ENCODE measurements at places on chromosomes 7 and 10.

- DNase-seq = no peak
These were observed 217.6 kb downstream of the TCERG1L start for GRCh38 chr10:131093795-131094366.

DNA sequence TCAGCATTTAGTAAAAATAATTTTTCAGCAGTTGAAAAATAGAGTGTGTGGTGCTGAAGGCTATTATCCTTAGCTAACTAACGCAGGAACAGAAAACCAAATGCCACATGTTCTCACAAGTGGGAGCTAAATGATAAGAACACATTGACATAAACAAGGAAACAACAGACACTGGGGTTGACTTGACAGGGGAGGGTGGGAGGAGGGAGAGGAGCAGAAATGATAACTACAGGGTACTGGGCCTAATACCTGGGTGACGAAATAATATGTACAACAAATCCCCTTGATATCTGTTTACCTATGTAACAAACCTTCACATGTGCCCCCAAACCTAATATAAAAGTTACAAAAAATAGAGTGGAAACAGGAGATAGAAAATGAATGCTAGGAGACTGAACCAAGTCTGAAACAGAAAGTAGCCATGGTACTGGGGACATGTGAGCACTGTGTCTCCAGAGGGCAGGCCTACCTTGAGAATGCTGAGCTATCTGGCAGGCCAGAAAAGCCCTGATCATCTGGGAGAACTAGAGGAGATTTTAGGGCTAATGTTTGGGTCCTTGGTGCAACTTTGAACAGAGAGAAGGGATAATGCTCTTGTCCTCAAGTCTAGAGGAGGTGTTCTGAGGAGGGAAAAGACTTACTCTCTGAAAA lies 4.7 kb upstream of the EFCAB10 start:
- DNase-seq = no peak

- peak; percentile 90 for DNase-seq
These were observed 2.6 kb downstream of the MRPS33 start for GRCh38 chr7:141012044-141012685.

- DNase-seq = no peak
These were observed 704.0 kb upstream of the IGFBP3 start for GRCh38 chr7:46625032-46625431.

GRCh38 chr10:119516381-119517234 lies 25.9 kb downstream of the RGS10 start:
- DNase-seq = peak; percentile 84

GRCh38 chr7:23044581-23044980 lies 30.7 kb upstream of the HYCC1 start:
- DNase-seq = no peak

GRCh38 chr10:130921461-130921860 lies 390.1 kb downstream of the TCERG1L start:
- peak; percentile 36 for DNase-seq

- no peak for DNase-seq
These were observed 593.1 kb downstream of the SORCS1 start for GRCh38 chr10:106571192-106571946.

DNA sequence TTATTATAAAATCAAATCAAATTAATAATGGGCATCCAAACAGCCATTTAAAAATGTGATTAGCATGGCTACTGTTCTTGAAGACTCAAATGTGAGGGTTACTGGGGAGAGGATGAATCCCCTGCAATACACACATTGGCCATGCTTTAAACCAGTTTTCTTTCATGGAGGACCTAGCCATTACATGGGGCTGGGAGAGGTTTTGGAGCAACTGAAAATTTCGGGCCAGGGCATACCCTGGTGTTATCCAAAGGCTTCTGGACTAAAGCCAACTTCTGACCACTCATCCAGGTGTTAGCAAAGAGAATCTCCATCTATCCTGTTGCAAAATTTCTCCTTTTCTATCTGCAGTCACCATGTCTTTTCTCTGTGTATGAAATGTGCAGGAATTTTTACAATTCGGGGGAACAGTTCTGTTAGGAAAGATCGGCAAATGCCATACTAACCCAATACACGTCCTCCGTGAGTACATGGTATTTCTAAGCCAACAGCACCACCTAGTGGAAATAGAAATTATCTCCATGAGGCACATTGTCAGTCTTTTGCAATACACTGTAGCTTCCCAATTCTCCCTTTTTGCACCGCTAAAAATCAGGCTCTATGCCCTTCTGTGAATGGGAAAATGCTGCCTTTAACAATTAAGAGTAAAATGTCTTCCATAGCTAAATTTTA lies 47.0 kb upstream of the ZNF107 start:
- no peak for DNase-seq

DNA sequence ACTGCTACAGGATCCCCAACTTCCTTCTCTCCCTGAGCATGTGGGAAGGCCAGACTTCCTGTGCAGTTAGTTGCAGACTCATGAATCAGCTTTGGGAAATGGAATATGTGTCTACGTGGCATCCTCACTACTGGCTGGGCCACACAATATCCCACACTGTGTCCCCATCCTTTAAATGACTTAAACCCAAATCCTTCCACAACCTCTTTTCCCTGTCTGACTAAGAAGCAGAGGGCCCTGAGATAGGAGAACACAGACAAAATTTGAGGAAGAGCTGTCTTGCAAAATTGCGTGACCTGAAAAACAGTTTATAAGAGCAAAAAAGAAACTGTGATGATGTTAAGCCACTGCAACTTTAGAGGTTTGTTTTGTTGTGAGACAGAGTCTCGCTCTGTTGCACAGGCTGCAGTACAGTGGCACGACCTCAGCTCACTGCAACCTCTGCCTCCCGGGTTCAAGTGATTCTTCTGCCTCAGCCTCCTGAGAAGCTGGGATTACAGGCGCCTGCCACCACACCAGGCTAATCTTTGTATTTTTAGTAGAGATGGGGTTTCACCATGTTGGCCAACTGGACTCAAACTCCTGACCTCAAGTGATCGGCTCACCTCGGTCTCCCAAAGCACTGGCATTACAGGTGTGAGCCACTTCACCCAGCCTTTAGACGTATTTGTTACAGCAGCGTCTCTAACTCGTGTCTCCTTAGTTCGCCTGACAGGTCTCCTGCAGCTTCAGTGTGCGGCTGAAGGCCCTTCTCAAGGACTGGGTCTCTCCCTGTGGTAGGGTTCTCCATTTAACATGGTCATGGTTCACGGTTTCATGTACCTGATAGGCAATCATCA lies 46.9 kb upstream of the SFMBT2 start:
- DNase-seq = no peak

GRCh38 chr7:95493247-95493646 lies 7.5 kb downstream of the ASB4 start:
- DNase-seq = no peak

DNA sequence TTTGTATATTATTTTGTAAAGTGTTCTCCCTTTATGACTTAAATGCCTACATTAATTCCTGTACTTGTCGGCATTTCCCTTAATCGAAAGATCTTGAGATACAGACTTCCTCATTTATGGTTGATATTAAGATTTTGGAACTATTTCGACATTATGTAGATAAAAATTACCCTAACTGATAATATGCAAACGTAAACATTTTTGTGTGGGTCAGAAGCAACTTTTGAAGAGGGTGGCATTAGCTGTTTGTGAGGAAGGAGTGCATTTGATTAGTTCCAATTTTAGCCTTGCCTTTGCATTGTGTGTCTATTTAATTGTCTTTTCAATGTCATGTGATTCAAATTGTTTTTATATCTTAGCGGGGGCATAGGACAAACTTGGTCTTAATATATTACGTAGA lies 114.7 kb downstream of the BICC1 start:
- DNase-seq = no peak

DNA sequence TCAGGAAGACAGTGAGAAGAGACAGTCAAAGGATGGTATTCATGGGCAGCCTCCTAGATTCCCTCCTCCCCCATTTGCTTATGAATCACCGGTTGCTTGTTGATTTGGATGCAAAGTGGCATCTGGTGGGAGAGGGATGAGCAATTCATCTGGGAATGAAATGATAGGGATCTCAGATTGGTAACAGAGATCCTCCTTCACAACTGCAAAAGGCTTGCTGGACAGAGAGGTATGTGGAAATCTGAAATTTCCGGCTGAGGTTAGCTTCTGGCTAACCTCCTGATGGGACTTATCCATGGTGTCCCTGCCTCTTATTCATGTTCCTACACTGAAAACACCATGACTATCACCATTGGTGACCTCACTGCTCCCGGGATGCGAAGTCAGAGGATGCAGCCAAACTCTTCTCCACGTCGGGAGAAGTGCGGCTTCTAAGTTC lies 48.4 kb upstream of the PODXL start:
- DNase-seq = no peak
